Stimulated activated CD8-positive, alpha-beta memory T cell treated with anti-CD3 and anti-CD28 coated beads, Interleukin-7, amount 100 ng/mL, for 4 hours (primary cell): ENCODE measurements at places on chromosomes 12 and 14.

- no peak for DNase-seq
These were observed 8.6 kb upstream of the USP15 start for GRCh38 chr12:62251609-62251958.

DNA sequence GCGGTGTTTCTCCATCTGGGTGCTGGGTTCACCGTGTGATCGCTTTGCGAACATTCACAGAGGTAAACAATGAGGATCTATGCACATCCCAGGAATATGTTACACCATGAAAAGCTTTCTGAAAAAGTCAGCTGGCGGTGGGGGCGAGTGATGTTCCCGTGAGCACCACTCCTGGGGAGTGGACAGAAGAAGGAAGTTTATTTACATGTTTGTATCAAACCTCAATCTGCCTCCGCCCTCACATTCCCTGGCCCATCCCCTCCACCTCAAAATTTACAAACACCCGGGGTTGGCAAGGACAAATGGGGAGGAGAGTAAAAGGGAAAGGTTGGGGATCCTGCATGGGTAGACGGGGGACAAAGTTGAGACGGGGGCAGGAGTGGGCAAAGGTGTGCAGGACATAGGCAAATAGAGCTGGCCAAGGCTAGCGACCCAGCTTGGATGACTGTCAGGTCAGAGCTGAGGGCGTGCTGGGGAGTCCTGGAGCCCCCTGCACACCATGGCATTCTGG, 6.9 kb downstream of the TNFRSF1A start:
- no peak for DNase-seq

DNA sequence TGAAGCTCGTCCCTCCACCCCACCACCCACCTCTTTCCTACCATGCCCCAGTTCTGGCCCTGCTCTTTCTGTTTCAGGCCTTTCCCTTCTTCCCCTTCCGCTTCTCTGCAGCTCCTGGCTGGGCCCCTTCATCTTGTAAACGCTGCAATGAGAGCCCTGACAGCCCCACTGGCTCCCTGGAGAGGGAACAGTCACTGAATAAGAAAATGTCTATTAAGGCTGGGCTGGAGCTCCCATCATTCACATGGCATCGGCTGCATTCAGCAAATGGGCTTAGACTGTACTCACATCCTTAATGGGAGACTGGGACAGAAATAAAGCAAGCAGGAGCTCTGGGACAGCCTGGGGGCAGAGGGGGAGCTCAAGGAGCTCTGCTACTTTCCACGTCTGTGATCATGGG, 45.2 kb upstream of the TUNAR start:
- DNase-seq = no peak

DNA sequence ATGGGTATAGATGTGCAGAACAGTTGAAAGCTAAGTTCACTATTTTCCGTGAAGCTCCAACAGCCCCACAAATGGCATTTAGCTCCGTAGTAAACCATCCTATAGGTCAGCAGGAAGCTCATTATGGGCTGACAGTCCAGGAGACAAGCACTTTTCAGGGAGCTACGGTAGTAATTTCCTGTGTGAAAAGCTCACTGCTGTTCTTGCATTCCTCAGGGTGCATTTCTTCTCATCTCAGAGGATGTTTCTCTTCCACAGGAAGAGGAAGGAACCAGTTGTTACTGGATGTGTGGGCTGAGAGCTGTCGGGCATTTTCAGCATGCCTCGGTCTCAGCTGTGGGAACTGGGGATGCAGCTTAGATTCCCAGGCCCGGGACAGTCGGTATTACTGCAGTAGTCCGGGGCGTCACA, 72.8 kb downstream of the GALNT4 start:
- DNase-seq = no peak

DNA sequence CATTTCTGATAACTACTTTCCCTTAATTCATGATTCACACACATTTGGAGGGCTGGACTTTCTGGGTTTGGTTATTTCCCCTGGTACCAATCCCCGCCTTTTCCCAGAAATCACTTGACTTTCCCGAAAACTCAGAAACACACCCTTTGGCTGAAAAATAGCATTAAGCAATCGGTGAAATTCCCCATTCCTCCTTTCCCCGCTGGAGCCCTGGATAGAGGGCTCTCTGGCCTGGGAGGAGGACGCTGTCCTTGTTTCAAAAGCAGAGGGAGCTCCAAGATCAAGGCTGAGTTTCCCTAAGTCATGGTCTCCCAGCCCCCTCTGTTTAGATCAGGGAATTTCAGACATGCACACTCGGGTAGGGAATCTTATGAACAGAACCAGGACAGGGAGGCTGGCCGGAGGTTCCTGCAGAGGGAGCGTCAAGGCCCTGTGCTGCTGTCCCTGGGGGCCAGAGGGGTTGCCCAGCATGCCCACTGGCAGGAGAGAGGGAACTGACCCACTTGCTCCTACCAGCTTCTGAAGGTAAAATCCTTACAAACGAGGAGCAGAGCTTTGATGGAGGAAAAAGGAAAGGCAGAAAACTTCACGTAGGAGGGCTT, at the start of gene C1S:
C1S (plus strand) TSS at position 366 of the 602 bp plus-strand sequence. CDS start 1,195 bp downstream, outside the sequence.
- no peak for DNase-seq

DNA sequence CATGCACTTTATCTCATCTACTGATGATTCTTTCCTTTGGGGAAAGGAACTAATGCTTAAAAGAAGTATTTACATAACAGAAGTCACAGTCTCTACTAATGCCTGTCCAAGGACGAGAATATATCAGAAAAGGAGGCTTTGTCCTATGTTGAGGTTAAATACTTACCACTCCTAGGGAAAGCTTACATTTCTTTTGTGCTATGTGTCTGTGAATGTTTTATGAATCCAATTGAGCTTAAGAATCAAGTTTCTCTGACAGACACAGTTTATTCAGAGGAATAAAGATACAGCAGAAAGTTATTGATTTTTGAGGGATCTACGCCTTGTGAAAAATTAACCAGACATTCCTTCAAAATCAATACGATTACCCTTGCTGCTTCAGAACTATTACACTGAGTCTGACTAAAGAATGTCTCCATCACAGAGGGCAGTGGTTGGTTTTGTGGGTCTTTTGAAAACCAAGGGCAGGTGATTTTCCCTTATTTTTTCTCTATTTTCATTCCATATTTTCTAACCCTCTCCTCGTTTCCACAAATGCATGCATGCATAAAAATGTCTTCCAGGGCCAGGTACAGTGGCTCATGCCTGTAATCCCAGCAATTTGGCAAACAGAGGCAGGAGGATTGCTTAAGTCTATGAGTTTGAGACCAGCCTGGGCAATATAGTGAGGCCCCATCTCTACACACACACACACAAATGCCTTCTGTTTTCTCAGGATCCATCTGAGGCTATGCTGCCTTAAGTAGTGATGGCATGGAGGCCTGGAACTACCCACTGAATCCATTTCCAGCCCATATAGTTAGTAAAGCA, 1095.1 kb downstream of the GALC start:
- DNase-seq = no peak

GRCh38 chr14:81555051-81555450, 21.4 kb upstream of the SEL1L start:
- DNase-seq = no peak

DNA sequence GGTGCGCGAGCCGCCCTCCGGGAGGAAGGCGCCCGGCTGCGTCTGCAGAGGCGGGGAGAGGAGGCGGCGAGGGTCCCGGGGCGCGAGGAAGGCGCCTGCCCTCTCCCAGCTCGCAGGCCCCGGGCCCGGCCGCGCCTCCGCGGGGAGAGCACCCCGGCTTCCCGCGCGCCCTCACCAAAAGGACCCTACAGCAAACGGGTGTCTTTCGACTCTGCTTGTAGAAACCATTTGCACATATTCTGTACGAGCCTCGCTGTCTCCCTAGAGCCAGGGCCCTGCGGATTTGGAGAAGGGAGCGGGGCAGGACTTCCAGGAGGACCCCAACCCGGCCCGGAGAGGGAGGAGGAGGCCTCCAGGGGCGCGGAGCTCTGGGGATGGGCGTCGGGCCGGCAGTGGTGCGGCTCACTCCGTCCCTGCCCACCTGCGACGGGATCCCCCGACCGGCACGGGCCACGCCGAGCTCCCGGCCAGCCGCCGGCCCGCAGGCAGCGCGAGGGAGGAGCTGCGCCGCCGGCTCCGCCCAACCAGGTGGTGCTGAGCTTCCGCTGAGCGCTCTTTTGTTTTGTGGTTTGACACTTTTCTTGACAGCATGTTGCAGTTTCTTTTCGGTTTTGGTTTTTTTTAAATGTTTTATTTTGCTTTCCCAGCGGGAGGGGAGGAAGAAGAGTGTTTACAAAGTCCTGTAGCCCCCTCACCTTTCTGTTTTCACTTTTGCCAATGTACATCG, 103.3 kb upstream of the FKBP4 start:
- DNase-seq = peak; percentile 39

- no peak for DNase-seq
These were observed 145.2 kb upstream of the BTG1 start for GRCh38 chr12:92290886-92291285.

GRCh38 chr12:122847921-122848421, 12.7 kb downstream of the HIP1R start:
- DNase-seq = no peak

- DNase-seq = no peak
These were observed 192.1 kb downstream of the VRK1 start for GRCh38 chr14:96989306-96989705.

- no peak for DNase-seq
These were observed 2.6 kb upstream of the PRKD1 start for GRCh38 chr14:29930283-29930682.

DNA sequence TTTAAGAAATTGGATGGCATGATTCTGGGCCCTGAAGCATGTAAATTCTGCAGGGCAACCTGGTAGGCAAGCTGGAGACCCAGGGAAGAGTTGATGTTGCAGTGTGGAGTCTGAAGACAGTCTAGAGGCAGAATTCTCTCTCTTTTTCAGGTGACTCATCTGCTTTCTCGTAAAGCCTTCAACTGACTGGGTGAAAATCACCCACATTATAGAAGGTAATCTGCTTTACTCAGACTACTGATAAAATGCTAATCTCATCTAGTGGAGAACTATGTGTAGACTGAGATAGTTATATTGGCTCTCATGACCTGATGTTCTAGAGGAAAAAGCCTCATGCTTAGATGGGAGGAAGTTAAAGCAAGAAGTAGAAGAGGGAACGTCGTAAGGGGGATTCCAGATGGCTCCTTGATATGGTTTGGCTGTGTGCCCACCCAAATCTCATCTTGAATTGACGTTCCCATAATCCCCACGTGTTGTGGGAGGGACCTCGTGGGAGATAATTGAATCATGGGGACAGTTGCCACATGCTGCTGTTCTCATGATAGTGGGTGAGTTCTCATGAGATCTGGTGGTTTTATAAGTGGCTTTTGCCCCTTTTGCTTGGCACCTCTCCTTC, 723.8 kb downstream of the BCL11B start:
- peak; percentile 37 for DNase-seq

DNA sequence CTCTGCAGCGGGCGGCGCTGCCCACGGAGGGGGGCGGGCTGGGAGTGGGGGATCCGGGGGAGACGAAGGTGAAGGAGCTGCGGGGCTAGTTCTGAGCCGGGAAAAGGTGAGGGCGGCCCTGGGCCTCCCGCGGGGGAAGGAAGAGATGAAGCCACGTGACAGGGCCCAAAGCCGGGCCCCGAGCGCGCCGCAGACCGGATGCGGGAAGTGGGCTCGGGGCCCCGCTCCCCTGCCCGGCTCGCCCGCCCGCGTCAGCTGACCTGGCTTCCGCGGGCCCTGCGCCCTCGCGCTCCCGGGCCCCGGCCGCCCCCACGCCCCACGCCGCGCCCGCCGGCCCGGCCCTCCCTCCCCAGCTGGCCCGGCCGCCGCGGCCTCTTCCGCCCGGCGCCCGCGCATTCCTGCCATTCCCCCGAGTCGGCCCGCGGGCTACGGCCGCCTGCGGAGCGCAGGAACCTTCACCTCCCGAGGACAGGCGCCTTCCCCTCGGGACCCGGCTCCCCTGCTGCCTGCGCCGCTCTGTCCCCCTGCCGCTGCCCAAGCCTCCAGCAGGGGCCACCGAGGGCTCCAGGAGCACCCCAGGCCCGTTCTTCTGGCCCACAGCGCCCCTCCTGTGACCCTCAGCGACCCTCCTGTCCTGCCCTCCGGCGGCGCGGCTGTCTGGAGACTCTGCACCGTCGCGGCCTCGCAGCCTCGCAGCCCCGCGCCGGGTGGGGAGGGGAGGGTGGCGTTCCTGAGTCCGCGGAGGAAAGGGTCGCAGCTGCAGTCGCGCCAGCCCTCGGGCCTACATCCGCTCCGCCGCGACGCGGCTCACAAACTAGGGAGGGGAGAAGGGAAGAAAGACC, 20.4 kb downstream of the NINJ2 start:
- DNase-seq = peak; percentile 35

GRCh38 chr12:67609226-67609870, 39.2 kb upstream of the DYRK2 start:
- no peak for DNase-seq

GRCh38 chr14:53638966-53639365, 317.7 kb downstream of the BMP4 start:
- DNase-seq = no peak

DNA sequence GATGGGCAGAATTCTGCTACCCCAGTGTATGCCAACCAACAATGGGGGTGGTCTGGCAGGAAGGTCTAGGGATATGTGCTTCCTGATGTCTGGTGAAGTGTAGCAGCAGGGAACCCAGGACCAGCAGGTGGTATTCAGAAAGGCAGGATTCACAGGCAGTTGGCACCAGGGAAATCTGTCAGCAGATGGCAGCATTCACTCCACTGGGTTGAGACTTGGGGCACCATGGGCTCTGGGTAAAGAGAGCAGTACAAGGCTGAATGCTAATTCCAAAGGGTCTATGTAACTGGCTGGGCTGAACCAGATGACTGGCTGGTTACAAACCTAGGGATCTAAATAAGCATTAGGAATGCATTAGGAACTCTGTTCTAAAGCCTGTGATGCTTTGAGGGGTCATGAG, 466.9 kb upstream of the STXBP6 start:
- no peak for DNase-seq

- DNase-seq = no peak
These were observed 225.3 kb upstream of the ATP2B1 start for GRCh38 chr12:89933911-89934310.

DNA sequence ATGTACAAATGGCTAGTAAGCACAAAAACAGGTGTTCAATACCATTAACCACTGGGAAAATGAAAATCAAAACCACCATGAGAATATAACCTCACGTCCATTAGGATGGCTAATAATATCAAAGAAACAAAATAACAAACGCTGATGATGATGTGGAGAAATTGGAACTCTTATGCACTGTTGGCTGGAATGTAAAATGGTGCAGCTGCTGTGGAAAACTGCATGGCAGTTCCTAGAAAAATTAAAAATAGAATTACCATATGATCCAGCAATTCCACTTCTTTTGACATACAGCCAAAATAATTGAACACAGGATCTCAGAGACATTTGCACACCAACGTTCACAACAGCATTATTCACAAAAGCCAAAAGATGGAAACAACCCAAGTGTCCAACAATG, 51.5 kb downstream of the TMPRSS12 start:
- no peak for DNase-seq

DNA sequence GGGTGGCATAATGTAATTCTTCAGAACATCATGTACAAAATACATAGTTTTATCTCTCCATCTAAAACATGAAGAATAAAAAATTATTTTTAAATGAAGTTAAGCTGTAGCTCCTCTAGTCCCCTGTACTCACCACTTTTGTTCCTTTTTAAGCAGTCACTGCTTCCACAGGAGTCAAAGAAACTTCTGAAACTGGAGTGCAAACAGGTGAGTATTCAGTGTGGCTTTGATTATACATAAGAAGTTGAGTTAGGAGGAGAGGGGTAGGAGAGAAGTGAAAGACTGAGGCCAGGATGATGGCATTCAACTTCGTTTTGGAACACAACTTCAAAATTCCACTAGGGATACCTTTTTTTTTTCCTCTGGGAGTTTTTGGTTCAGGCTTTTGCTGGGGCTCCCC, 131.4 kb upstream of the CNTN1 start:
- DNase-seq = no peak
